ENCODE measurements at places on chromosomes 5 and 9.

- no peak for DNase-seq
Measured at GRCh38 chr5:67858471-67859031, 357.0 kb upstream of the PIK3R1 start.

DNA sequence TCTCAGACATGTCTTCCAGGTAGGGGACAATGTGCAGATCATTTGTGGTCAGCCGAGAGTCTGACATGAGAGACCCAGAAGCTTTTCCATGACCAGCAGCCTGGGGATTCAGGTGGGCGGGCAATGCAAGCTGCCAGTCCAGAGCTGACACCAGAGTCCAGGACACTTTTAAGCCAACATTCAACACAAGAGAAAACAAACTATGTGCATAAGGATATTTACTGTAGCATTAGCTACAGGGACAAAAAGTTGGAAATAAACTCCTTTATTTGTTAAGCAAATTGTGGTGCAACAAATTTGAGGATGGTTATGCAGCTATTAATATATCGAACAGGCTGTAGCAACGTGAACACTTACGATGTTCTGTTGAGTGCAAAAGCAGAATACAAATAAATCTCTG, 9.9 kb upstream of the RNF130 start:
- no peak for DNase-seq

DNA sequence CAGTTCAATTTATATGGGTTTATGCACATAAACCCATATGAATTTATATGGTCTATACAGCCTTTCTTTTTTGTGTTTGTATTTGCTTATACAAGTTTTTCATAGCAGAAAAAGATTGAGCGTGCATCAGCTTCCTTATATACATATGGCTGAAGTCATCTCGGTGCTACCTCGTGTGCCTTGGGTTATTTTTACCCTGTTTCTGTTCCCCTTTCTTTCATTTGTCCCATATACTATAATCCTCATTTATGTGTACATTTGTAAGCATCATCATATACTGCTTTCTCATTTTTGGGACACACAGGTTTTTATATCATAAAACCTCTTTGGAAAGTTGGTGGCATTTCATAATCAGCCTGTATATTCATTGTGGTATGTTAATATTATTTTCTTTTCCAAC, 107.8 kb upstream of the ADAMTSL1 start:
- DNase-seq: no peak

DNA sequence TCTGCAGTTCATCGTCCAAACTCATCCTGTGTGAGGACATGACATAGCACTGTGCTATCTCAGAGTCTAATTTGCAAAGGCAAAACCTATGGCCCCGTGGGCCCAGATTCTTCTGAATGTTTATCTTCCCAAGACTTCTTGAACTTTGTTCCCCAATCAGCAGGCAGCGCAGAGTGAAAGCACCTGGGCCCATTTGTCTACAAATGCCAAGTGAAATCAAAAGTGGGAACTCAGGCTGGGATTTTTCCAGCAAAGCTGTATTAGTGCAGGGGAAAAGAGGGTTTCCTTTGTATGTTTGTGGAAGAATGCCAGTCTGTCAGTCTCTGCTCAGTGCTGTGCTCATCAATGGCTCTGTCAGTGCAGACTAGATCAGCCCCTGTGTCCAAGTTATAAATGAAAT, 55.8 kb downstream of the FOXD1 start:
- no peak for DNase-seq

GRCh38 chr5:60738461-60738860, 38.5 kb upstream of the DEPDC1B start:
- no peak for DNase-seq

- no peak for DNase-seq
Measured at GRCh38 chr5:56693220-56693579, 122.1 kb upstream of the MAP3K1 start.

GRCh38 chr5:93076096-93076495, 504.9 kb downstream of the NR2F1-AS1 start:
- no peak for DNase-seq

- no peak for DNase-seq
Measured at GRCh38 chr5:140694276-140694675, 3.0 kb downstream of the HARS2 start.

DNA sequence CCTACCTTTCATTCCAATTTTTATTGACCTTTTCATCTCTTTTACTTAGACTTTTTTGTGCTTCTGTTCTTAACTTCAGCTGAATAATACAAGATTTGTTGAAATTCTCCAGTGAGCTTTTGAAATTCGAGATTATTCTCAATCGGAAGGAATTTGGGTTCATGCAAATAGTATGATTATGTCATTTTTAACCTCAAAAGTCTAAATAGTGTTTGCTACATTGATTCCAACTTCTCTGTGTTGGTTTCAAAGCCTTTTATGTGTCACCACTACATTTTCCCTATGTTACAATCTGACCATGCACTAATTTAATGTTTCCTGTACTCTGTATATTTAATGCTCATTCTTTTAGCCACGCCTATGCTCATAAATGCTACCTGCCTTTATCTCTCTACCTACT, 44.1 kb downstream of the VPS13A start:
- DNase-seq: no peak

- DNase-seq: no peak
Measured at GRCh38 chr5:115392611-115393010, 96.2 kb upstream of the CCDC112 start.

DNA sequence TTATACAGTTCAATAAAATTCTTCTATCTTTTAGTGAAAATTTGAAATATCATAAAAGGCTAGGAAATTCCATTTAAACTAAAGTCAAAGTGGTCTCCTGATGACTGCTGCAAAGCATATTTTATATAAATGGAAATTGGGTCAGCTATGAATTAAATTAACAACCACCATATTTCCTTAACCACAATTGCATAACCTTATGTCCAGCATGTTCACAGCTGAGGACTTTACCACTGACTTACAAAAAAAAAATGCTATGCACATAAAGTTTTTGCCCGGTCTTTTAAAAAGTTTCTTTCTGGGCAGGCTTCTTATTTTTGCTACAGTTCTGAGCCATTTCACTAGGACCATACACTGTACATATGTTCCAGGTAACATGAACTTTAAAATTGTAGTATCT, 208.6 kb upstream of the RGMB start:
- DNase-seq: no peak

- DNase-seq: no peak
Measured at GRCh38 chr9:125785248-125785751, 38.1 kb downstream of the PBX3 start.

DNA sequence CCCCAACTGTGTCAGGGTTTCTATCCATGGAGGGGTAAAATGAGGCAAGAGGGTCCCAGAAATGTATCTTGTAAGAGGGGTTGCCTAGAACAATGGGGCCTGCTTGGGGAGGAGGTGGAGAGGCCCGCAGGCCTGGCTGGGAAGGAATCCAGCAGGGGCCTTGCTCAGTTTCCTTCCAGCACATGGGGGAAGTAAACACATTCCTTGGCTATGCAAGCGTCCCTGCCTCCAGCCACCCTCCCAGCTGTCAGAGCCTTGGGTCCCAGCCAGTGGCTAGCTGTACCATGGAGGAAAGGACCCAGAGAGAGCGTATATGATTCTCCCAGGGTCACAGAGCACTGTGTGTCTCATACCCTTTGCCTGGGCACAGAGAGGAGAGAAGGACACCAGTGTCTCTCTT, 71.1 kb upstream of the IL17B start:
- no peak for DNase-seq

GRCh38 chr5:21680641-21681040, 1172.5 kb downstream of the CDH12 start:
- no peak for DNase-seq

DNA sequence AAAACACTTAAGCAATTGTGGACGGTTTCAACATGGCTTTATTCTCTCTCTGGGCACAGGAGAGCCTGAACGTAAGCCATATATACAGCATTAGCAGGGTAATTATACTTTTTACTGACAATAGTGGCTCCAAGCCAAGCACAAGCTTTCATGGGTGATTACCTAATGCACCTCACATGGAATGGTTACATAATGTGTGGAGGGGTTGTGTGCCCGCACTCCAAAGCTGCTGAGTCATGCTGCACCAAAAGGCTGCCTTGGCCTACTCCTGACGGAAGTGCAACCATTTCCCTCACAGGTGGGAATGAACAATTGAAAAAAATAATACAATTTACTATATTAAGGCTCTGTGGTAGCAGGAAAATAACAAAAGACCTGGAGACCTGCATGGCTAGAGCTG, 86.5 kb upstream of the ATP10B start:
- DNase-seq: no peak

GRCh38 chr9:26346942-26347477, 545.6 kb downstream of the CAAP1 start:
- DNase-seq: no peak

GRCh38 chr5:15722305-15722704, 222.3 kb downstream of the FBXL7 start:
- DNase-seq: no peak

GRCh38 chr9:125649315-125649714, 57.7 kb downstream of the MAPKAP1 start:
- DNase-seq: peak; percentile 93

GRCh38 chr9:98256756-98257155, 1.3 kb upstream of the TBC1D2 start:
- peak; percentile 51 for DNase-seq

GRCh38 chr9:87013490-87013889, 66.2 kb upstream of the GAS1 start:
- DNase-seq: no peak

DNA sequence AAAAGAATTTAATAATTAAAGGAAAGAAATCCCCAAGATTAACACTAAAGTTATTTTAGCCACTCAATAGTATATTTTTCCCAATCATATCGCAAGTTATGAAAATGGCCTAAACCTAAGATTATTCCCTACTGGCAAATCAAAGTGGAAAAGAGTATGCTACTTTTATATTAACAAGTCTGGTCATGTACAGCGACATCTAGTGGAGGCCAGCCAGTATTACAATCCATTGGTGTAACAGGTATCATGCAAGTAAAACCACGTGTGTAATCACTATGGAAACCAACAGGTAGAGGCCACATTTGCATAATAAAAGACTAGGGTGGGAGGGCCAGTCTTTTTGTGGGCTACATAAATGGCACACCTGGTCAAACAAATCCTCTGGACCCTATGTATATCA, 976.4 kb upstream of the CDH9 start:
- peak; percentile 2 for DNase-seq

DNA sequence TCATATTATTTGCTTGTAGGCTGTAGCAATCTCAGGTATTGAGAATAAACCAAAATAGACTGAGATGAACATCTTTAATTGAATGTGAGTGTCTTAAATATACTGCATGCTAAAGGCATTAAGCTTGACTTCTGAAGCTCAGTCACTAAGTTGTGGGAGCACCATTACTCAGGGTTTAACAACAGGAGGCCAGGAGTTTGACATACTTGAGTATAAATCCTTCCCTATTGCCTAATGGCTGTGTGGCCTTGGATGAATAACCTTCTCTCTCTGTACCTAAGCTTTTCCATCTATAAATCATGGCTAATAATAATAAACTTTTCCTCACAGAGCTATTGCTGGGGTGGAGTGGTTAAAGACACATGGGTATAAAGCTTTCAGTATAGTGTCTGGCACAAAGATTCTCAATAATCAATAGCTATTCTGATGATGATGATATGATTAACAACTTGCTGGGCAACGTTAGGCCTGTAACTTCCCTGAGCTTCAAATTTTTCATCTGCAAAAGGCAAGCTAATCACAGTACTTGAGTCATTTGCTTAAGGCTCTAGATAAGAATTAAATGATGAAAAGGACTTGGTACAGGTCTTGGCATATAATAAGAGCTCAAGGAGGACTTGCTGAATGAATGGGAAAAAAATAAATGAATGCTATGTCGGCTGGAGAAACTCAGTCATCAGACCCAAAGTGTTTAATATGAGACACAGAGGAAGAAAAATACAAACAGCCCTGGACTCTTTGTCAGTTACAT, 174.0 kb upstream of the IL12B start:
- no peak for DNase-seq

GRCh38 chr5:99543841-99544240, 615.0 kb upstream of the CHD1 start:
- no peak for DNase-seq

DNA sequence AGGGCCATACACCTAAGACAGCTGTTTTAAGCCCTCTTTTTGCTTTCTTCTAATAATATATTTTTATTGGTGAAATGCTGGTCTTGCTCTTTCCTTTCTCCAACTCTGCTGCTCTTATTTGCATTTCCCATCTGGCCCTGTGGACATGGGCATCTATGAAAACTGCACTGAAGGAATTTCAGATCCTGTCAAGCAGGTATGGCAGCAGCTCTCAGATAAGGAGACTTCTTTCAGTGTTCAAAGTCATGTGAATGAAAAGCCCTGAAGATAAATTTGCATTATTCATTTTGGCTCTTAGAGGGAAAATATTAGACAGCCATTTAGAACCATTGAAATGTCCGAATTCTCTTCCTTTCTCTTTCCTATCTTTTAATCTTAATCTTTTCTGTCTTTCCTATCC, 668.0 kb upstream of the RIOK2 start:
- no peak for DNase-seq

DNA sequence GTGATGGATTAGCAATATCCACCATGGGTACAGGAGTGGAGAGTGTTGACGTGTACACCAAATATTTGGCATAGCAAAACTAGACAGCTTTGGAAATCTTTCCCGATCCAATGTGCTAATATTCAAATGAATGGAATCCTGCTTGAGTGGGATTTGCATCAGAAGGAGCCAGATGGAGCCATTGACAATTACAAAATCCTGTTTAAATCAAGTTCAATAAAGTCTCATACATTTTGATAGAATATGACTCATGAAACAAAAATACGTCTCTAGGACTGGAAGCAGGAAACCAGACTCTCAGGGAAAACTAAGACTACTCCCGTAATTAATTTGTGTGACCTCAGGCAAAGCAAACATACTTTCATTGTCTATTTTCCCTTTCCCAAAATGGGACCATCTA, 13.0 kb downstream of the TNC start:
- no peak for DNase-seq

DNA sequence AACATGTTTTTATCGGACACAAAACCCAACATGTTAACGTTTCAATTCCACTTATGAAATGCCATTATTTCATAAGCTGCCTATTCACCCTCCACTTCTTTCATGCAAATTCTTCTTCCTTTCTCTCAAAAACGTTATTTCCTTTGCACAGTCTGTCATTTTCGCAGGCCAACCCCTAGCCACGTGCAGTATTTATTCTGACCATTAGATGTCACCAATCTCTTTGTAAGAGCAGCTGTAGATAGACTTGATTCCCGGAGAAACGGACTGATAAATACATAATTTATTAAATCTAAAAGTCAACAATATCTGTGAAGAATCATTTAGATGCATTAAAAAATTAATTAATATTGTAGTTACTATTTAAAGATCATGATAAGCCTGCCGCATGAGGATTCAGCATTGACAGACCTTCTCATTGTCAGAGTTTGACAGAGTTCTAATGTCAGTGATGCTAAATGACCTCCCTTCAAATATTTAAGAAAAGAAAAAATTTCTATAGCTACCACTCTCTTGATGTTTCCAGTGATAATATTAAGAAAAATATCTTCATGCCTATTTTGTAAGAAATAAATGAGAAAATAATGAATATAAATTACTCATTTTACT, 933.6 kb downstream of the CDH12 start:
- peak; percentile 74 for DNase-seq

GRCh38 chr9:71795097-71795813, 26.9 kb upstream of the CEMIP2 start:
- no peak for DNase-seq

- no peak for DNase-seq
Measured at GRCh38 chr5:125326150-125326510, 579.7 kb upstream of the ZNF608 start.

All from Kasumi-1 (cell line).